HCT116 (cell line): ENCODE measurements at places on chromosomes 1 and 21. TPM values are rescaled to one million over a fixed set of nuclear protein-coding genes. Genes with fewer than 3 reads are reported as not detected.

- no peak overlapping the region for H3K27ac ChIP-seq
- H3K4me3 ChIP-seq = no peak overlapping the region
- H3K36me3 ChIP-seq = peaks cover 19% of the 10 kb centered on the region; the same call in 1 of the 2 replicates
Observed at GRCh38 chr21:37202221-37203110, 64.7 kb downstream of the VPS26C start.

Gene LCE3D
- total RNA-seq = not detected

DNA sequence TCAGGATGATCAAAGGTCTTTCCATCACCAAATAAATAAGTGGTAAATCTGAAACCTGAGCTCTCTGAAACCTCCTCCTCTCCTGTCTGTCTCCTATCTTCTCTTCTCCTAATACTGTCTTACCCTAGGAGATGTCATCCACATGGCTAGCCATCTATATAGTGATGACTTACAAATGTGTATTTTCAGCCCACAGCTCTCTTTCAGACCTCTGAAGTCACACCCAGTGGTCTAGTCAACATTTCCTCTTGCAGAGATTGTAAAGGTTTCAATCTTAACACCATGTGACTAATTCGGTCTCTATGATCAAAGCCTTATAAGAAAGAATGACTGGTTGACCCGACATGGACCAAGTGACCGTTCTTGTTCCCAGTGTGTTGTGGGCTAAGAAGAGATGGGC, 63.1 kb upstream of the DPT start:
- no peak for DNase-seq
- H3K4me3 ChIP-seq = no peak overlapping the region
- no peak overlapping the region for H3K27ac ChIP-seq
- no peaks in the 10 kb centered on the region for H3K36me3 ChIP-seq
- no peaks in the 10 kb centered on the region for H3K4me1 ChIP-seq

- peaks cover 47% of the 10 kb centered on the region; the same call in 1 of the 2 replicates for H3K27me3 ChIP-seq
- H3K27ac ChIP-seq = no peak overlapping the region
- DNase-seq = no peak
- no peaks in the 10 kb centered on the region for H3K36me3 ChIP-seq
- H3K4me1 ChIP-seq = peaks cover 18% of the 10 kb centered on the region
- no peak overlapping the region for H3K4me3 ChIP-seq
Observed at GRCh38 chr1:29971703-29972102, 735.4 kb downstream of the PTPRU start.

DNA sequence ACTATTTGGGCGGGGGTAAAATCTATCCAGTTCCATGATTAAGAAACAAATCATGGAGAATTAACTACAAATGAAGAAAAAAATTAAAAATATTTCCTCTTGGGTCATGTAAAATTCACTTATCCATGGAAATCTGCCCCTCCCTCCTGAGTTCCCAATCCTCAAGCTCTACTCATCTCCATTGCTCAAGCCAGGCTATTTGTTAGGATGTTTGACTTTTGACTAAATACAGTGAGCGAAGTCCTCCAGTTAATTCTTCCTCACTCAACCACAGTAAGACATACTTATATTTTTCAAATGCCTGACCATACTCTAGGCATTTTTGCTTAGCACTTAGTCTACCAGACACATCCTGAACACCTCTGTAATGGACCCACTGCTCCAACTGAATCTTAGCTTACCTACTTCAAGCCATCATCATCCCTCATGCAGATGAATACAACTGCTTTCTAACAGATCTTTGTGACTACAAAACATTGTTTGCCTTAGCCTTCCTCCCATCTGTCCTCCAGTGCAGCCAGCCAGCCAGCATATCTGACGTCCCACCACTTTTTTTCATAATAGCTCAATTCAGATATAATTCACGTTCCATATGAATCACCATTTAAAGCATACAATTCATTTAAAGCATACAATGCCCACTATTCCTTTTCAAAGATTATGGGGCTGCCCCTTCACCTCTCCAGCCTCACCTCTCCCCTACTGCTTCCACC, 154.2 kb downstream of the RERE start:
- no peaks in the 10 kb centered on the region for H3K36me3 ChIP-seq
- DNase-seq = no peak
- no peaks in the 10 kb centered on the region for H3K27me3 ChIP-seq
- H3K4me3 ChIP-seq = no peak overlapping the region
- peaks cover 5% of the 10 kb centered on the region for H3K4me1 ChIP-seq

Gene SELENBP1
- total RNA-seq = 0.42 TPM

Gene OR6P1
- total RNA-seq = not detected

DNA sequence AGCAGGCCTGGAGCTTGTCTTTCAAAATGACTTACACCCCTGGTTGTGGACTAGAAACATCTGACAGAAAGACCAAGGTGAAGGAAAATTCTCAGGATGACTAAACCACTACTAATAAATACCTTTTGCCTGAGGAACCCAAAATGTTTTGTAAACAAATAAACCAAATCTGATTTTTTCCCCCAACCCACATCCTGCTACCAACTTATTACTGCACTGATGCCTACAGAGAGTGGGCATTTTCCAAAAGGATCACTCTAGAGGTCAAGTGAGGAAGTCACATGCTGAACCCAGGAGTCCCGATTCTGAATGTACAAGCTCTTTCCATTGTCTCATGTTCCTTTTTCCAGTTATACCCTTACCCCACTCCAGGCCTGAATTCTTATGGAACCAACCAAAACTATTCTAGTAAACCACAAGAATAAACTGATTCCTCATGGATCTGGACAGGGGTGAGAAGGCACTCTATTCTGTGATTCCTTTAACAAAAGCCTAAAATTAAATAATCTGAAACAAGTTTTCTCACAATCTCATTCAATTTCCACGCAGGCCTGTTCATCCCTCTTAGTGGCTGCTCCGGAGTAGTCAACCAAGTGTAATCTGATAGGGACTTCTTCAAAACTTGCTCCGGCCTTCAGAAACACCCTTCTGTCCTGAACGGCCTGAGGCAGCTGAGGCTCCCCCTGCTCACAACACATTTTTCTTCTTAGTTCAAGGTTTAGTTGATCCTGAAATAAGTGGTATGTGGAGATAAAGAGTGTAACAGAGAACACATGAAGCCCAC, 1.4 kb downstream of the PI4KB start:
- peaks cover 12% of the 10 kb centered on the region for H3K4me1 ChIP-seq
- no peaks in the 10 kb centered on the region for H3K27me3 ChIP-seq
- H3K4me3 ChIP-seq = peak overlapping the region; percentile 82
- 0 out of 2 replicates have a peak, but pooled peaks cover under 1% of the 10 kb centered on the region for H3K36me3 ChIP-seq
- H3K27ac ChIP-seq = no peak overlapping the region

DNA sequence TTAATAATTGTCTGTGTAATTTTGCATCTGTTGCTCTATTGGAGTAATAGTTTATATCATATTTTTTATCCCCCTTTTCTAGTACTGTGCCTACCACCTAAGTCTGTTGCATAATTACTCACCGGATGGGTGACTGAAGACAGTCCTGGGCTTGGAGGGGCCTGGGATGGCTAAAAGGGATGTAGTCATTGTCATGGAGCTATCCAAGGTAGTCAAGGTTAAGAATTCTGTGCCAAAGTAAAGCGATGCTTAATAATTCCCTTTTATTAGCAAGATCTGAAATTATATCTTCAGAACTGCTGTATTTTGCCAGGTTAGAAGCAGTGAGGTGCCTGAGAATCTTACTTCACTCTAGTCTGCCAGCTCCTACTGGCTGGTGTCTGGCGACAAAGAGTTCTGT, 61.6 kb downstream of the KDM1A start:
- H3K27ac ChIP-seq = no peak overlapping the region
- no peaks in the 10 kb centered on the region for H3K4me1 ChIP-seq
- no peak overlapping the region for H3K4me3 ChIP-seq
- peaks cover 69% of the 10 kb centered on the region; the same call in 1 of the 2 replicates for H3K36me3 ChIP-seq

- H3K4me1 ChIP-seq = peaks cover 40% of the 10 kb centered on the region
- H3K27me3 ChIP-seq = no peaks in the 10 kb centered on the region
- no peak overlapping the region for H3K4me3 ChIP-seq
- peak; percentile 42 for DNase-seq
- H3K27ac ChIP-seq = no peak overlapping the region
- no peaks in the 10 kb centered on the region for H3K36me3 ChIP-seq
Observed at GRCh38 chr1:109787211-109787844, 23.6 kb upstream of the EPS8L3 start.

DNA sequence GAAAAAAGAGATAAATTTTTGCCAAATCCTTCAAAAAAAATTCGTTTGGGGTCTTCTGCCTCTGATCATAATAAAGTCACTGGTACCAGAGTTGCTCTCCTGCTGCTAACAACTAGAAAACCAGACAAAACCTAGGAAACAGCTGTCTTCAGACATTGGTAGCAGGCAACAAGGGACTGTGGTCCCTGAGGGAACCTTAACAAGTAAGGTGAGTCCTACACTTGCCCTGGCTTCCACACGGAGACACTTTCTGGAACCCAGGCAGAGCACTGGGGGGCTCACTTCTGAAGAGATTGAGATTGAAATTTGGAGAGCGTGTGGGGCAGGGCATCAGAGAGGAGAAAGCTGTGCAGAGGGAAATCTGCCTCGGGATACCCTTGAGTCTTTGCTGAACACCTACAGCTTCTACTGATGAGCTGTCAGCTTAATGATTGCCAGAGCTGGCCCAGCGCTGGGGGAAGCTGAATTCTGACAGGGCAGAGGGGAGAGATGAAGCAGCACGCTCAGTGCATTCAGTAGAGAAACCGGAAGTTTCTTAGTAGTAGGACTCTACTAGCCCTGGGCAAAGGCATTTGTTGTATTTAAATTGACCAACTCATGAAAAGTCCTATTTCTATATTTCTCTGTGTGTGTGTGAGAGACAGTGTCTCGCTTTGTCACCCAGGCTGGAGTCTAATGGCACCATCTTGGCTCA, 18.5 kb upstream of the FAM89A start:
- no peaks in the 10 kb centered on the region for H3K27me3 ChIP-seq
- H3K4me1 ChIP-seq = peaks cover 9% of the 10 kb centered on the region; the same call in 1 of the 2 replicates
- H3K27ac ChIP-seq = no peak overlapping the region
- no peak overlapping the region for H3K4me3 ChIP-seq
- DNase-seq = no peak

DNA sequence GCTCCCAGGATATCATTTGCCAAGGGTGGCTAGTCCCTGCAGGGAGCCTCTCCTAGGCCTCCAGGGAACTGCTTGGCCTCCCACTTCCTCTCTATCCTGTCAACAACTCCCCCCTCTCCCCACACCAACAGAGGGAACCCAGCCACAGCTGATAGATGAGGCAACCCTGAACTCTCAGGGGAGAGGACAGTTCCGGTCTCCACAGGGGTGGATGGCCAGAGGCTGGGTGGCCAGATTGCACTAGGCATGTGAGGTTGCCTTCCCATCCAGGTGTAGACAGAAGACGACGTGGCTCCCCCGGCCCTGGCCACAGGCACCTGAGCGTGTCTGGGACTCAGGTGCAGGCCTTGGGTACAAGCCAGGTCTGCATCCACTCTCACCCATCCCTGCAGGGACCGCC, 53.3 kb downstream of the TOR1AIP2 start:
- H3K4me3 ChIP-seq = no peak overlapping the region
- no peaks in the 10 kb centered on the region for H3K27me3 ChIP-seq
- DNase-seq = no peak
- H3K36me3 ChIP-seq = no peaks in the 10 kb centered on the region

GRCh38 chr1:195946500-195946899, 661.7 kb downstream of the KCNT2 start:
- no peak overlapping the region for H3K27ac ChIP-seq
- no peaks in the 10 kb centered on the region for H3K4me1 ChIP-seq
- H3K4me3 ChIP-seq = no peak overlapping the region
- H3K27me3 ChIP-seq = no peaks in the 10 kb centered on the region
- no peak for DNase-seq

DNA sequence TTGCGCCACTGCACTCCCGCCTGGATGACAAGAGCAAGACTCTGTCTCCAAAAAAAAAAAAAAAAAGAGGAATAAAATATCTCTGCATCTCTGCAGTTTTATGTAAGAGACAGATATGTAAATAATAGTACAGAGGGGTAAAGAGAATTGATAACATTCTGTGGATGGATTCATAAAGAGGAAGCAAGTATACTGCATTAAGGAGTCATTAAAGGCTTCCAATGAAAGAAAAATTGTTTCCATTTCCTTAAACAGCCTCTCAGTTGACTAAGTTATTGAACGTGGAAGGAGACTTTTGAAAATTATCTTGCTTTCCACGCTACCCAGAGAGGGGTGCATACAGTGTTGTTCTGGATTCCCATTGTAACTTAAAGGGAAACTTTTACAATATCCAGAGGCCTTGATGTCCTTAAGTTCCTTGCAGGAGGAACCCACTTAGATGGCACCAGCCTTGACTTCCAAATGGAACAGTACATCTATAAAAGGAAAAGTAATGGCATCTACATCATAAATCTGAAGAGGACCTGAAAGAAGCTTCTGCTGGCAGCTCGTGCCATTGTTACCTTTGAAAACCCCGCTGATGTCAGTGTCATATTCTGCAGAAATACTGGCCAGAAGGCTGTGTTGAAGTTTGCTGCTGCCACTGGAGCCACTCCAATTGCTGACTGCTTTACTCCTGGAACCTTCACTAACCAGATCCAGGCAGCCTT, 13.8 kb downstream of the CEP350 start:
- H3K27me3 ChIP-seq = no peaks in the 10 kb centered on the region
- H3K36me3 ChIP-seq = no peaks in the 10 kb centered on the region
- H3K4me1 ChIP-seq = no peaks in the 10 kb centered on the region
- no peak overlapping the region for H3K27ac ChIP-seq

Gene XCL2
- total RNA-seq = not detected

GRCh38 chr1:161989108-161989507, 34.6 kb downstream of the OLFML2B start:
- no peak overlapping the region for H3K27ac ChIP-seq
- no peaks in the 10 kb centered on the region for H3K4me1 ChIP-seq
- H3K4me3 ChIP-seq = no peak overlapping the region
- H3K36me3 ChIP-seq = no peaks in the 10 kb centered on the region

GRCh38 chr1:157382351-157382750, 170.0 kb downstream of the FCRL5 start:
- no peaks in the 10 kb centered on the region for H3K4me1 ChIP-seq
- H3K27ac ChIP-seq = no peak overlapping the region
- H3K36me3 ChIP-seq = no peaks in the 10 kb centered on the region
- DNase-seq = no peak
- H3K4me3 ChIP-seq = no peak overlapping the region

Gene C1orf167
- total RNA-seq = 0.12 TPM

GRCh38 chr21:29221253-29221744, 77.4 kb upstream of the BACH1 start:
- DNase-seq = no peak
- H3K27ac ChIP-seq = no peak overlapping the region
- H3K4me3 ChIP-seq = no peak overlapping the region
- no peaks in the 10 kb centered on the region for H3K36me3 ChIP-seq
